ENCODE measurements at places on chromosomes 12 and 14.

DNA sequence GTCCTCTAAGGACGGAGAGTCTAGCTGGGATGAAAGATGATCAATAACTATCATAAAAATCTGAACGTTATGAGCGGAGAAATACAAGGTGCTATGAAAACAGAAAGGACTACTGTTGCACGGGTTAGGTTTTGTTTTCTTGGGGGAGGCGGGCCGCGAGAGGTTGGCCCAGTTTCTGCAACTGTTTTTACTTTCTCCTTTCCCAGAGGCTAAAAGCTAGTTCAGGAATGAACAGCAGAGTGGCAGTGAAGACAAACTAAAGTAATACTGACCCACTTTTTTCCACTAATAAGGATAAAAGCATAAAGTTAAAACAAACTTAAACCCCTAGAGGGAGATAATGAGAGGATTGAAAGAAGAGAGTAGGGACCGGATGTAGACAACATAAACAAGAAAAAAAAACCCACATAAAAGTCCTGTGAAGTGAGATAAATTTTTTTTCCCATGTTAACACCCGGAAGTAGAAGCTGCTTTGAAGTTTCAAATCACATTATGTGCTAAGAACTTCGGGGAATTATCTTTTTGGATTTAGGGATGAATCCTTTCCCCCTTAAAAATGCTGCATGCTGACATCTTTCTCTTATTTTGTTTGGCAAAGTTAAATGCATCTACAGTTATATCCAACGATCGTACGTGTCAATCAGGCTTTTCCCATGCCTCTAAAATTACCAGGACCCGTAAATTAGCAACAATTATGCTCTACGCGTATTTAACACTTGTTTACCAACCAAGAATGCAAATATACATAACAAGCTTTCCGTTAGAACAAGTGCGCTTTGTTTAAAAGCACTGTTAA is 1.0 kb upstream of the CDK17 start:
- DNase-seq: no peak

GRCh38 chr12:32902287-32902997 is 5.9 kb upstream of the PKP2 start:
- DNase-seq: no peak

DNA sequence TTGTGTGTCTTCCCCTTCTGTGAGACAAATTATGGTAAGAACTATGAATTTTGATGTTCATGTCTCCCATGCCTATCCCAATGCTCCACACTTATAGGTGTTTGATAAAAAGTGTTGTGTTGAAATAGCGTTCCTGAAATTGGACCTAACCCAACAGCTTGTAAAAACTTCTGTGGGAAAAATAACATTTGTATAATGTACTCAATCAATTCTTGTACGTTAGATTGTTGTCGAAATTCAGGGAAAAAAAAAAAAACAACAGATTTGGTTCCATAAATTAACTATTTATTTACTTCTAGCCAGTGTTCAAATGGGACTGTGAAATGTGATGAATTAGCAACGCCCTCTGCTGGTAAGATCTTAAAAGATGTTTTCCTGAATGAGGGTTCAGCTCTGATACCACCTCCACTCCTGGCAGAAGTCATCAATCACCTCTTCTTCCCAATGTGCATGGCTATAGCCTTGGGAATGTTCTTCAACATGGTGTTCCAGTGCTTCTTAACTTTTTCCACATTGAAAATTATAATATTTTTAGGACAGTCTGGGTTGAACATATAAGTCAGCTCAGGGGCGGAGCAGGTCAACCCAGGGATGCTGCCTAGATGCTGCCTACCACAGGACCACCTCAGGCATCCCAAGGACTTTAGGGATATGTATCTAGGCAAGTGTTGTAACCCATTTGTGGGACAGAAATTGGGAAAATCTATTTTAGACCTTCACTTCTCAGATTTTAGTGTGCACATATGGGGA is 170.6 kb downstream of the OTOGL start:
- no peak for DNase-seq

DNA sequence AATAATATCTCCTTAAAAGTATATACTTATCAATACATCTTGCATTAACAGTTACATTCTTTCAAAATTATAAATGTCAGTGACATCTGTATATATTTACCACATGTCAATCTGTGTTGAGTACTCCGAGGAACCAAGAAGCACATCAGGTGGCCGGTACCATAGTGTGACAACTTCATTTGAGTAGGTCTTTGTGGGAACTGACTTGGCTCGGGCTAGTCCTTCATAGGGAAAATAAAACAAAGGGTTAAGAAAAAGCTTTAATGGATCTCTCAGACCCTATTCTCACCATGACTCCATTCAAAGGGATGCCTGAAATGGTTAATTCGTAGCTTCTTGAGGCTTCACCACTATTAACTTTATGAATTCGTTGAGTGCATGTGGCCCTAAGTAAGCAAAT is 94.9 kb downstream of the ELK3 start:
- DNase-seq: no peak

DNA sequence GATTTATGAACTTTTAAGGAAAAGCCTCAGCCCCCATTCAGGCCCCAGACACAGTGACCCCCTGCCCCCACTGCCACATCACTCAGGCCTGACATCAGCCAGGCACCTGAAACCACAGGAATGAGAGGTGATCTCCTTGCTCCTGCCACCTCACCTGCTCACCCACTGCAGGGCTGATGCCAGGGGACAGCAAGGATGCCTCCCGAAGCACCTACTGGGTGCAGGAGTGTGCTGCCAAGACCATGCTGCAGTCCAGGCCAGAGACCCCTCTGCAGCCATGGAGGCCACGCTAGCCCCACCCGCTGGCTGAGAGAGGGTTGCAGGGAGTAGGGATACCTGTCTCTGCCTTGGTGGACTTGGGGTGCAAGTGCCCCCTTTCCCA is 18.6 kb upstream of the KRT7 start:
- DNase-seq: no peak

GRCh38 chr12:105357162-105357691 is 26.7 kb downstream of the C12orf75 start:
- DNase-seq: no peak

DNA sequence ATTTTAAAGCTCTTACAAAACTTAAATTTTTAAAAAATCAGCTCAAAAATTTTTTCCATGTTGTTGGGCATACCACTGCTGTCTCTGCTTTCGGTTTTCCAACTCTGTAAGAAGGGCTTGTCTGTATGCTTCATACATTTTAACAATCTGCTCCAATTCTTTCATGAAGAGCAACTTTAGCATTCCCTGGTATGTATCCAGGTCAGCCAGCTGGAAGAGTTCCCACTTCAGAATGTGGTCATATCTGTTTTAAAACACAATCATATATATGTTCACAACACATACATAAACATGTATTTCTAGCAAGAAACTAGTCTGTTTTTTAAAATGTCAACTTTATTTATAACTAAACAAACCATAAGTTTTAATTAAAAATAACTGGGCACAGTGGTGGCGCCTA is 33.0 kb downstream of the SAV1 start:
- DNase-seq: no peak

DNA sequence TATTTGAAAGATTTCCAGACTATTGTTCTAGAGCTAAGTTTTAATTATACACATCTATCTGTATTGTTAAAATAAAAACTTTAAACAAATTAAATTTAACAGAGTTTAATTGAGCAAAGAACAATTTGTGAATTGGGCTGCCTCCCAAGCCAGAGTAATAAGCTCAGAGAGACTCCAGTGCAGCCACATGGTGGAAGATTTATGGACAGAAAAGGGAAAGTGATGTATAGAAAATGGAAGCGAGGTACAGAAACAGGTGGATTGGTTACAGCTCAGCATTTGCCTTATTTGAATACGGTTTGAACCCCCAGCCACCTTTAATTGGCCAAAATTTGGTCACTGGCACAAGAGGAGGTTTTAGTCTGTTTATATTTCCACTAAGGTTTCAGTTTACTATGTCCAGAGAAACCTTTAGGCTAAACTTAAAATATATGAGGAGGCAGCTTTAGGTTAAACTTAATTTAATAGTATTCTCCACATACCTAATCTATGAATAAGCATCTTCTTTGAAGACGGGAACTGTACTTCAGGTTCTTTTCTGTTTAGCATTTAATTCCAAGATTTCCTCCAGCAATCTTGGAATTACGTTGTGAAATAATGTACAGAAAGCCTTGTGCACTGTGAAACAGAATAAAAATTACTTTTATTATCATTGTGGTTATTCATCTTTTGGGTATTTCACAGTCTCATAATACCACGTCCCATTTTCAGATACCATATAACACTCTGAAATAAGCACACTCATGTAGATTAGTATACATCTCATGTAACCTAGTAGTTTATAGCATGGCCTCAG is 19.4 kb downstream of the SRGAP1 start:
- no peak for DNase-seq

DNA sequence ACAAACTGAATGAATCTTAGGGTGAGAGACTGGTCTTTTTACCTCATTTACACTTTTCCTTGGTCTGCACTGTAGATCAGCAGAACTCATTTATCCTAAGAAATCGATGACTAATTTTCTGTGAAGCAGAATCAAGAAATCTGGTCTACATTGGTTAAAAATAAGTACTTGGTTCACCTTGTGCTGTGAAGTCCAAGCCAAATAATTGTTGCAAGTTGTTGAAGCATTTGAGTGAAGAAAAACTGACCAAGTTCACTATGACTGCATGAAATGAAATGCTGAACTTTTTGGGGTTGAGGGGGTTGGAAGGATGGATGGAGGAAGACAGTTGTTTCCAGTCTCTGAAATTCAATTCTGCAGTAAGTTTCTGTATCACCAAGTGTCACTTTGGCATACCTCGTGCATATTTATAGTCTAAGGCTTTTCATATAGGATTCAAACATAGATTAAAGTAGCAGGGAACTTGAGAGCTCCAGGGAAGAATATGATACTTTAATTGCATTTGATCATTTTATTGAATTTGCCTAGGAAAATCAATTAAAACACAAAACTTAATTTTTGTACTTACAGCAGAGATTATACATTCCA is 75.0 kb downstream of the FAR2 start:
- no peak for DNase-seq

- no peak for DNase-seq
Measured at GRCh38 chr12:47102845-47103651, 23.3 kb upstream of the AMIGO2 start.

DNA sequence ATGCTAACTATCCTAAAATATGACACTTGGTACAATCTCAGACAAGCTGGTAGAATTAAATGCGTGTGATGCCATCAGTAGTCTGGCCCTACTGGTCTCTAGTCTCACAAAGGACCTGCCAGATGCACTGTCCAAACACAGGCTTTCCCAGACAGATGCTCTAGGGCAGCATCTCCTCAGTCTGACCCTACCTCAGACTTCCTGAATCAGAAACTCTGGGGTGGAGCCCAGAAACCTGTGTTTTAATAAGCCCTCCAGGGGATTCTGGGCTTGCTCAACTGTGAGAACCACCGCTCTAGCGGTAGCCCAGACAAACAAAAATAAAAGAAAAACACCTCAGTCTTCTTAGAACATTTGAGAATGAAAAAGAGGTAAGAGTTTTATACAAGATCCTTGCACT is 48.0 kb downstream of the BDKRB1 start:
- no peak for DNase-seq

DNA sequence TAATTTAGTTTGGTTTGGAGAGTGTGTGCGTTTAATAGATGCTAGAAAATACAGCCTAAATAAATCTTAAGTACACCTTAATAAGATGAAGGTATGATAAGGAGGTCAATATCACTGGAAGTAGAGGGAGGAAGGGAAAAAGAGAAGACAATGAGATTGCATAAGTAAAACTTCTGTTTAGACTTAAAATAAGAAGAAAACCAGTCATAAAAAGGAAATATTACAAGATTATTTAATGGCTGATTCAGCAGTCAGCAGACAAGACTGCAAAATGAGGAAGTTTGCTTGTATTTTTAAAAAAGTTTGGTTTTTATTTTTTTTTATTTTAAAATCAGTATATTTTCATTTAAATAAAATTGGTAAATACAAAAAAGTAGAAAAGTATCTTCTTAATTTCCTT is 3.2 kb downstream of the SLC38A6 start:
- no peak for DNase-seq

DNA sequence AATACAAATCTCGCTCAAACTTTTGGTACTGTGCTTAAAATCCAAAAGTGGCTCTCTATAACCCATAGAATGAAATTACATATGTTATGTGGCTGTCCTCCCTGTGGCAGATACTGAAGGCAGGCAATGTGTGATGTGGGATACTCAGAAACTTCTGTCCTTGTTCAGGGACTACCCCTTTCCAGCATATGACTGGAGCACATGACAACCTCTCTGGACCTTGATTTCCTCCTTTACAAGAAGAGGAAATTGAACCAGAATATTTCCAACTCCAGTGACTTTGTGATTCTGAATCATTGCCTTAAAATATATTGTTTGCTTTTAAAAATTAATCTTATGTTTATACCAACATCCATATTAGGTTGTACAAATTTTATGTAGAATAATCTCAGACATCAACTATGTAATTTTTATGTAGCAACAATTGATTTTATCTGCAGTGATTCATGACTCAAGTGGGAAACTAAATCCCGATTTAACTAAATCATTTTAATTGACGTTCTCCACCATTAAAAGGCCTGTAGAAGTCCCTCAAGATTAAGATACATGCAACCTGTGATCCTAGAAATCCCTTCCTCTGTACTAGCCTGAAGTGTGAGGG is 162.4 kb downstream of the AKAP6 start:
- DNase-seq: no peak

DNA sequence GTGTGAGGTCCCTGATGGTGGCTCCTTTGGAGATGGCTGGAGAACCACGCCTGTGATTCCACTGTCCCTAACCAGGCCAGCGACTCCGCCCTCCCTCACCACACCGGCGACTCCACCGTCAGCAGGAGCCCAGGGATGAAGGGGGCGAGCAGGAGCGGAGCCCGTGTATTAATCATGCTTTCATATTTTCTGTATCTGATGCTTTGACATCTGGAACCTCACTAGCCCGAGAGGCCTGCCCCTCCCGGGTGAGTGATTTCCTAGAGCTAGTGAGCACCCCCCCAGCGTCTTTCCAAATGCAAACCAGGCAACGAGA is 69.9 kb downstream of the NOC4L start:
- no peak for DNase-seq

DNA sequence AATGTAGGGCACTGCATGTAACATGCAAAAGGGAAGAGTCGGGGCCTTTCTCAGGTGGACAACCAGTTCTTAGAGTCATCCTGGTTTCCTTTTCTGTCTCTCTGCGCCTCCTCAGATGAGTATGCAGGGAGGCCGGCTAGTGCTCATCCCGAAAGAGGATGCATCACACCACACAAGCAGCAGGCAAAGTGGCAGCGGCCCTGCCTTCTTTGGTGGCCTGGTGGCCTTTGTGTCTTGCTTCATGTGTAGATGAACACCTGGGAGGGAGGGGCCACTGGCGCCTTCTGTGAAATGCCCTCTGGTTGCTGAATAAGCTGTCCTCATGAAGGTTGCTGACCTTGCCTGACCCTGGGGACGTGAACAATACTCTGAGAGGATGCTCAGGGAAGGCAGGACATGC is 18.0 kb downstream of the SLC24A4 start:
- DNase-seq: no peak

- DNase-seq: no peak
Measured at GRCh38 chr12:48990552-48990951, 8.6 kb downstream of the DDN start.

Data from NCI-H1930 (cell line).